HCT116 (cell line): ENCODE measurements at places on chromosomes 12 and 14. TPM values are rescaled to one million over a fixed set of nuclear protein-coding genes. Genes with fewer than 3 reads are reported as not detected.
A peak's percentile ranks its signal among the peaks of the same experiment; 100 is the strongest.

The TNFRSF1A gene
- total RNA-seq, result 129 TPM

The A2M gene
- 3.0 TPM for total RNA-seq

The DYNLL1 gene
- total RNA-seq, result 243 TPM

The GLTP gene
- 26.6 TPM for total RNA-seq

The AKAP3 gene
- total RNA-seq, result 4.3 TPM

The FLVCR2 gene
- 0.84 TPM for total RNA-seq

The C14orf39 gene
- total RNA-seq, result not detected

The TOMM20L gene
- total RNA-seq, result not detected

The CDK17 gene
- 21.4 TPM for total RNA-seq

GRCh38 chr14:61034416-61035120 is 53.5 kb downstream of the SLC38A6 start:
- no peaks in the 10 kb centered on the region for H3K36me3 ChIP-seq
- H3K4me1 ChIP-seq, result no peaks in the 10 kb centered on the region
- no peak overlapping the region for H3K4me3 ChIP-seq
- H3K27ac ChIP-seq, result no peak overlapping the region
- no peak for DNase-seq
- no peaks in the 10 kb centered on the region for H3K27me3 ChIP-seq

- no peaks in the 10 kb centered on the region for H3K36me3 ChIP-seq
- DNase-seq, result no peak
- no peak overlapping the region for H3K27ac ChIP-seq
- no peaks in the 10 kb centered on the region for H3K4me1 ChIP-seq
- no peak overlapping the region for H3K4me3 ChIP-seq
- no peaks in the 10 kb centered on the region for H3K27me3 ChIP-seq
Observed at GRCh38 chr12:17020765-17021164, 414.8 kb upstream of the LMO3 start.

- H3K27me3 ChIP-seq, result no peaks in the 10 kb centered on the region
- H3K27ac ChIP-seq, result no peak overlapping the region
- peaks cover 5% of the 10 kb centered on the region for H3K4me1 ChIP-seq
- no peak for DNase-seq
Observed at GRCh38 chr12:946631-947030, 2.9 kb downstream of the RAD52 start.

GRCh38 chr14:104678901-104679705 is 10.3 kb upstream of the INF2 start:
- peaks cover 77% of the 10 kb centered on the region for H3K4me1 ChIP-seq
- peak overlapping the region; percentile 52 for H3K4me3 ChIP-seq
- peak overlapping the region; percentile 98 for H3K27ac ChIP-seq
- no peak for DNase-seq

GRCh38 chr12:114836609-114837008 is 152.6 kb upstream of the TBX3 start:
- H3K36me3 ChIP-seq, result no peaks in the 10 kb centered on the region
- H3K4me1 ChIP-seq, result no peaks in the 10 kb centered on the region
- H3K27ac ChIP-seq, result no peak overlapping the region
- no peak for DNase-seq
- H3K27me3 ChIP-seq, result 0 out of 2 replicates have a peak, but pooled peaks cover 2% of the 10 kb centered on the region
- H3K4me3 ChIP-seq, result no peak overlapping the region

DNA sequence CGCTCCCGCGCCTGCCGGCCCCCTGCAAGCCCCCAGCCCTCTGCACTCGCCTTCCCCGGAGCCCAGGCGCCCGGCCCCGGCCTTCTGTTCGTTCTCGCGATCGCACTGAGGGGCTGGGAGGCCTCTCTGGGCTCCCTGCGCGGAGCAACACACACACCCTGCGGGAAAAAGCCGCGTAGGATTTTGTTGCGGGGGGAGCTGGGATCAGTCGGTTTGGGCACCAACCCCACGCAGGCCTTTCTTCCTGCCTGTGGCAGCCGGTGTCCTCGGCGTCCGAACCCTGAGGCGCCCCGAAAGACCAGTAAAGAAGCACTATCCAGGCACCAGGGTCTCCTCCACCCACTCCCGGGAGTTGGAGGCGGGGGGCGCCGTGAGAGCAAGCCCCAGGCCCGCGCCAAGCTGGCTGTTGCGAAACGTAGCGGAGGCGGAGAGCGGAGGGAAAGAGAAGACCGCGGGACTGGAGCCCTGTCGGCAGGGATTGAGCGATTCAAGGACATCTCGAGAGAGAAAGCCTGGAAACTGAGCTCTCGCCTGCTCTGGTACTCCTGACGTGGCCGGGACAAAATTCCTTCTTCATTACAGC is 1.9 kb upstream of the HOXC5 start:
- H3K27me3 ChIP-seq, result no peaks in the 10 kb centered on the region
- no peak overlapping the region for H3K4me3 ChIP-seq
- H3K36me3 ChIP-seq, result no peaks in the 10 kb centered on the region

DNA sequence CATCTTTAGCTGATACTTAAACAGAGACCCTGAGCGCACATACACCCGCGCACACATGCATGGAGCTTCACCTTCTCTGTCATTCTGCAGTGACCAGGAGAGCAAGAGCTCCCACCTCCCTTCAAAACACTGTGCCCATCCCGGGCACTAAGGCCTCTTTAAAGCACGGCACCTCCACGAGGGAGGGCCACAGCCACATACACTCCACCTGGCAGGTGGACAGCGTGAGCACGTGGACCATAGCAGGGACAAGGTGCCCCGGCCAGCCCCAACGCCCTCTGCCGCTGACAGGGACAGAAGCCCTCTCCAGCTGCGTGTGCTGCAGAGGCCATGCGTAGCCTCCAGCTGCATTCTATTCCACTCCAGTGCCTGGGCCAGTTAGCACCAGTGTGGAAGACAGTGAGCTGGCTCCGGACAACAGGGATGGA is 5.4 kb downstream of the GAPDH start:
- peaks cover 64% of the 10 kb centered on the region for H3K4me1 ChIP-seq
- peak overlapping the region; percentile 31 for H3K4me3 ChIP-seq
- H3K27ac ChIP-seq, result peak overlapping the region; percentile 84

- H3K27me3 ChIP-seq, result no peaks in the 10 kb centered on the region
- DNase-seq, result no peak
- no peaks in the 10 kb centered on the region for H3K36me3 ChIP-seq
- no peaks in the 10 kb centered on the region for H3K4me1 ChIP-seq
- H3K4me3 ChIP-seq, result no peak overlapping the region
- H3K27ac ChIP-seq, result no peak overlapping the region
Observed at GRCh38 chr12:68595241-68595640, 15.5 kb upstream of the RAP1B start.

DNA sequence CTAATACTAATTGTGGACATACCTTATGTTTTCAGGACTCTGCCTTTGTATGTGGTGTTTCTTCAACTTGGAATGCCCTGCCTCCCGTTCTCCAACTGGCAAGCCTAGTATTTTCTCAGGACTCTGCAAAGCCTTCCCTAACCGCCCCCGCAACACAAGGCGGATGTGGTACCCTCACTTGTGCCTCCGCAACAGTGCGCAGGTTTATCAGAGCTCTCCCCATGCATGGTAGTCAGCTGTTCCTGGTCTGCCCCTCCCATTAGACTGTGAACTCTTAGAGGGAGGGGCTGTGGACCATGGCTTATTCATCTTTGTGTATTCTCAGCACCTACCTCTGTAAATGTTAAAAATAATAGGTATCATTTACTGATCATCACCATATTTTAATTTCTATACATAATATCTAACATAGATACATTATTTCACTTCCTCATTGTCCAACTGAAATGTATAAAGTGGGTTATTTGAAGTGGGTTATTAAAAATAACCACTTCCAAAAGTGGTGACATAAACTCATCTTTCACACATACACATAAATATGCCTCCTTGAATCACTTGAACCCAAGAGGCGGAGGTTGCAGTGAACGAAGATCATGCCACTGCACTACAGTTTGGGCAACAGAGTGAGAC is 9.0 kb downstream of the LPAR5 start:
- no peak for DNase-seq
- H3K4me1 ChIP-seq, result peaks cover 10% of the 10 kb centered on the region; the same call in 1 of the 2 replicates
- H3K27me3 ChIP-seq, result no peaks in the 10 kb centered on the region
- no peaks in the 10 kb centered on the region for H3K36me3 ChIP-seq

GRCh38 chr12:53070877-53071492 is 8.2 kb downstream of the SPRYD3 start:
- H3K36me3 ChIP-seq, result peaks cover 29% of the 10 kb centered on the region; the same call in 1 of the 2 replicates
- H3K4me1 ChIP-seq, result peaks cover 13% of the 10 kb centered on the region
- no peaks in the 10 kb centered on the region for H3K27me3 ChIP-seq
- no peak for DNase-seq

DNA sequence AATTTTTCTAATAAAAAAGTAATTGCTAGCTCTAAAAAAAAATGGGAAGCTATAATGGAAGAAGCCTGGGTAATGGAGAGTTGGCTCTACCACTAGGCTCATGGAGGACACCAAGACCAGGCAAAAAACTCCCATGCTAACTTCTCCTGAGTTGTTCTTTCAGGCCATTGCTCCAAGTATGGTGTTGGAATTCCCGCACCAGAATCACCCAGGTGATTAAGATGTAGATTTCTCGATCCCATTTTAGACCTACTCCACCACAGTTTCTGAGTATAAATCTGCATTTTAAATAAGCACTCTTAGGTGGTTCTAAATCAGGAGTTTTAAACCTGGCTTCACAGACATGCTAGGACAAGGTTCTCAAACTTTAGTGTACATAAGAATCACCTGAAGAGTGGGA is 221.0 kb downstream of the EMP1 start:
- H3K27ac ChIP-seq, result no peak overlapping the region
- DNase-seq, result no peak
- no peaks in the 10 kb centered on the region for H3K4me1 ChIP-seq
- H3K36me3 ChIP-seq, result no peaks in the 10 kb centered on the region
- no peaks in the 10 kb centered on the region for H3K27me3 ChIP-seq
- H3K4me3 ChIP-seq, result no peak overlapping the region

DNA sequence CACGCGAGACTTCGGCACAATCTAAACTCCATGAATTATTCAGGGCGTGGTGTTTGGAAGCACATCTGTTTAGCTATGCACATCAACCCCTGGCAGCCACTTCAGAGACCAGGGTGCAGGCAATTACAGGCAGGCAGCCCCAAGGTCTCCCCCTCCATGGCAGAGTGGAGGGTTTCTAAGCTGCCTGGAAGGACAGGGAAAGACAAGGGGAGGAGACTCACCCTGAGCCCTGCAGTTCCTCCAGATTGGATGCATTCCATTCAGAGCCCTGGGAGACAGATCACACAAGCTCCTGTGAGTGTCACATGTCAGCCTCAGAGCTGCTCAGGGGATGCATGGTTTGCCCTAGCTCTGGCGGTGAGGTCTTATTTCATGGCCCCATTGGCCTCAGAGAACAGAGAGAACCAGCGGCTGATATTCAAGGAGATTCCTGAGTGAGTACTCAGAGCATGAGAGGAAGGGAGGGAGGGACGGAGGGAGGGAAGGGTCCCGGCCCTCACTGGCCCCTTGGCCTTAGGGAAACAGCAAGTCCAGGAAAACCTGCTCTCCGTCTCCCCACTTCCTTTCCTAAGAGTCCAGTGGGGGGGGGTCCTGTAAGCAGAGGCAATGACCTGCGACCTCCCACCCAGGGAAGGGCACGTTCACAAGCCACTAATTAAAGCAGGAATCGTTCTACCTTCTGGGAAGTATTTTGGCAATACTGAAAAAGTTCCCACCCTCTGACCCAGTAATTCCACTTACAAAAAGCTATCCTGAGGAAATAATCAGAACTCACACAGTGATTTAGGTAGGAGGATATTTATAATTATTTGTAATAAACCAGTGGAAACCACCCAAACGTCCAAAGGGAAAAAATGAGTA is 55.1 kb downstream of the SSH1 start:
- no peaks in the 10 kb centered on the region for H3K27me3 ChIP-seq
- no peak for DNase-seq
- H3K36me3 ChIP-seq, result peaks cover 66% of the 10 kb centered on the region
- peak overlapping the region; percentile 12; the same call in 1 of the 2 replicates for H3K27ac ChIP-seq
- H3K4me3 ChIP-seq, result no peak overlapping the region

- peaks cover 16% of the 10 kb centered on the region for H3K36me3 ChIP-seq
- no peak for DNase-seq
- H3K27ac ChIP-seq, result peak overlapping the region; percentile 84; the same call in 1 of the 2 replicates
Observed at GRCh38 chr14:73739174-73739898, 25.2 kb upstream of the PNMA1 start.

GRCh38 chr12:99367181-99367580 is 280.4 kb upstream of the GARIN6 start:
- peaks cover 11% of the 10 kb centered on the region; the same call in 1 of the 2 replicates for H3K27me3 ChIP-seq
- no peak overlapping the region for H3K27ac ChIP-seq
- H3K36me3 ChIP-seq, result no peaks in the 10 kb centered on the region
- no peak for DNase-seq
- no peak overlapping the region for H3K4me3 ChIP-seq

DNA sequence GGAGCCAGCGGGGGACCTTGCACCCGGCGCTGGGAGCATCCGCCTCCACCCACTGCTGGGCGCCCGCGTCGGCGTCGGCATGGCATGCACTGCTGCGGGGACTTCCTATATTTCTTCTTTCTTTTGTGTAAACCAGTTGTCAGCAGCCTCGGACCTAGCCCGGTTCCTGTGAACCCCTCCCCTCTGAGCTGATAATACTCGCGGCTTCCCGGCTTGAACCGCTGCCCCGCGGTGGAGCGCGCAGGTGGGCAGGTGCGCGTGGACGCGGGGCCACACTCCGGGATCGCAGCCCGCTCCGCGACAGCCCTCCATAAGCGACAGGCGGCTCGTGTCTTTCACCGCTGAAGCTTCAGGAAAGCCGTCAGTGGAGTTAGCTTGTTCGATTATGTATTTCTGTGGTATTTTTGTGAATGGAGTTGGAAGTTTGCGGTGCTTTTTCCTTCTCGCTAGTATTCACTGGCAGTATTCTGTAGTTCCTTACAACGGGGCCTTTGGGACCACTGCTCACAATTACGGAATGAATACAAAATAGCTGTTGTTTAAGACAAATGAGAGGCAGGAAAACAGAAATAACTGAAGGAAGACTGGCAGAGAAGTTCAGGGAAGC is 870 bp downstream of the BMAL2 start:
- H3K4me3 ChIP-seq, result peak overlapping the region; percentile 61
- peak overlapping the region; percentile 55; the same call in 1 of the 2 replicates for H3K27ac ChIP-seq
- H3K4me1 ChIP-seq, result peaks cover 15% of the 10 kb centered on the region

- H3K4me3 ChIP-seq, result no peak overlapping the region
- H3K27me3 ChIP-seq, result no peaks in the 10 kb centered on the region
- H3K4me1 ChIP-seq, result peaks cover 5% of the 10 kb centered on the region; the same call in 1 of the 2 replicates
- no peak for DNase-seq
- no peak overlapping the region for H3K27ac ChIP-seq
- H3K36me3 ChIP-seq, result no peaks in the 10 kb centered on the region
Observed at GRCh38 chr14:93073910-93074769, 41.6 kb downstream of the ITPK1 start.

DNA sequence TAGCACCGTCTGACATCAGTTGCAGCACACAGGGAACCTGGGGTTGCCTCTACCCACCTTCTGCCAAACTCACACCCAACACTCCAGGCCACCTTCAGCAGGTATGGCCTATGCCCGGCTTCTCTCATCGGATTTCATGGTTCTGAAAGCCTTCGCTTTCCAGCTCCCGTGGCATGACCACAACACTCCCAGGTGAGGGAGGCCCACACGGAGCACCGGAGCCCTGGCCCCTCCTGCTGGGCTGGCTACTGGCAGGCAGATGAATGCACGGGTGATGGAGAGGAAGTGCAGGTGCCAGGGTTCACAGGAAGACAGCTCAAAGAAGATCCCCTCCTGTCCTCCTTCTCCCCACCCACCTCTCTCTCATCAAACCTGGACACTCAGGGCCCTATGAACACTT is 37.2 kb downstream of the CACNA2D4 start:
- no peaks in the 10 kb centered on the region for H3K36me3 ChIP-seq
- no peaks in the 10 kb centered on the region for H3K4me1 ChIP-seq
- H3K4me3 ChIP-seq, result no peak overlapping the region
- H3K27ac ChIP-seq, result no peak overlapping the region

- no peak for DNase-seq
- no peaks in the 10 kb centered on the region for H3K27me3 ChIP-seq
- no peaks in the 10 kb centered on the region for H3K36me3 ChIP-seq
- no peak overlapping the region for H3K4me3 ChIP-seq
Observed at GRCh38 chr14:24399447-24399822, 632 bp downstream of the NYNRIN start.

- H3K4me3 ChIP-seq, result no peak overlapping the region
- no peaks in the 10 kb centered on the region for H3K27me3 ChIP-seq
- H3K27ac ChIP-seq, result no peak overlapping the region
- H3K4me1 ChIP-seq, result no peaks in the 10 kb centered on the region
- no peak for DNase-seq
Observed at GRCh38 chr14:106277503-106277902, 751.1 kb downstream of the TMEM121 start.
